Stimulated activated naive CD4-positive, alpha-beta T cell treated with Interleukin-2 at 50 U/mL for 16 hours (primary cell): ENCODE measurements at places on chromosomes 1 and 21.
A peak's percentile ranks its signal among the peaks of the same experiment; 100 is the strongest.

DNA sequence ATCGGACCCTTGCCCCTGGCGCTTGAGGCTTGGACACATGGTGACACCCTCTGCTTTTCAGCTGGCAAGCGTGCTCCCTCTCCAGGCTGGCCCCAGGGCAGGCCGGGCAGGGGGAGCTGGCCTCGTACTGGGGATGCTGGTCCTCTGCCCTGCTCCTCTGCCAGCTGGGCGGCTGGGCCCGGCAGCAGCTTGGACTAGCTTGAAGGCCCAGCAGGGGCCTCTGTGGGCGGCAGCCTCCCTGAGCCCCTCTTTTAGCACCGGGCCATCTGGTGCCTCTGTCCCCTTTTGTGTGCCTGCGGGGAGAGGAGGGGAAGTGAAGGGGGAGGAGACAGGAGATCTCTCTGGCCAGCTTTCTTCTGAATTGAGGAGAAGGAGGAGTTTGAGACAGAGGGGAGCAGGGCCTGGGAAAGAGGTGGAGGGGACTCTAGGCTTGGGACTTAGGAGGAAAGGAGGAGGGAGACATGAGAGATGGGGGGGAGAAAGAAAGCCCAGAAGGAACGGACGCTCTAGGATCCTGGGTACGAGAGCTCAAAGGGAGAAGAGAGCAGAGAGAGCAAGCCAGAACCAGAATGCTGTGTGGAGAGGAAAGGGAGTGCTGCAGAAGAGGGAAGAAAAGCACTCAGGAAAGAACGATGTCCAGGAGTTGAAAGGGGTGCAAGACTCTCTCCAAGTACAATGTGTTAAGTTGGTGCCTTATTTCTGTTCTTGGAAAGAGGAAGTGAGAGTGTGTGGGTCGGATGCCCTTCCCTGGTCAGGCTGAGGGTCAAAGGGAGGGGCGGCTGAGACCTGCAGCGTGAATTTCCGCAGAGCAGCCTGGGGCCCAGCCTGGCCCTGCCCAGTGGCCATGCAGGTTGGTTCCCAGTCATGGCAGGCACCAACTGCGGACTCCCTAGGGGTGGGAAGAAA, 40.3 kb downstream of the IER5 start:
- no peak for DNase-seq

- no peak for DNase-seq
These were observed 7.6 kb downstream of the ZBTB48 start for GRCh38 chr1:6587261-6588005.

GRCh38 chr1:166170075-166170474, 3.3 kb upstream of the FAM78B start:
- DNase-seq = no peak

DNA sequence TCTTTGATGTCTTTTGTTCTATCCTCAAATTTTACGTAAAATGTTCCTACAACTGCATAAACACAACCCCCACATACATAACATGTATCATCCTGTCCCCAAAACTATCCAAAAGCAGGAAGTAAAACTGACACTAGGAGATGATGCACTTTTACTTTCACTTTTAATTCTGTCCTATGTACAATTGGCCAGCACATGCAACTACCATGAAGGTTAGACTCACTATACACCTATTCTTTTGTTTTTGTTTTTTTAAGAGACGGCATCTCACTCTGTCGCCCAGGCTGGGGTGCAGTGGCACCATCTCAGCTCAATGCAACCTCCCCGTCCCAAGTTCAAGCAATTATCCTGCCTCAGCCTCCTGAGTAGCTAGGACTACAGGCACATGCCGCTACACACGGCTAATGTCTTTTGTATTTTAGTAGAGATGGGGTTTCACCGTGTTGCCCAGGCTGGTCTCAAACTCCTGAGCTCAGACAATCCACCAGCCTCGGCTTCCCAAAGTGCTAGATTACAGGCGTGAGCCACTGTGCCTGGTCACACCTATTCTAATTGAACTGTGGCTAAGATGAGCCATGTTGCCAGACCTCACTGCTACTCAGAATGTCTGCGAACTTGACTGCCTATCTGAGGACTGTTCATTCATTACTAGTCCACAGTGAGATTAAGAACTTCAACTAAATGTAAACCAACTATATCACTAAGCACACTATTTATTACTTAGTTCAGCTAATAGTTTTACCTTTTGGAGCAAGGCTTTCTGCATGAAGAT, 48.0 kb downstream of the TOR3A start:
- peak; percentile 5 for DNase-seq

DNA sequence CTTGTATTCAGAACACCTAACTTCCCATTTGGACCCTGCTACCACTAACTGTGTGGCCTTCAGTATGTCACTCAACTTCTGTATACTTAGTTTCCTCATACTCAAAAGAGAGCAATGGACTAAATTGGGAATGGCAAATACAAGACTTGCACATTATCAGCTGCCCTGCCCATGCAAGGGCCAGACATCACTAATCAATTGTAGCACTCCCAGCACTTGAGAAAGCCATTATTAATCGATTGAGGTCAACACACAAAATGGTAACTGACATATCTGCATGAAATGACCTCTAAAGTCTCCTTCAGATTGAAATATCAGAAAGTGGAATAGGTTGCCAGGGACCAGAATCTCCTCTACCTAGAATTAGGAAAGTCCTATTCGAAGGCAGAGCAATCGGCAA, 59.2 kb downstream of the MT1HL1 start:
- no peak for DNase-seq

GRCh38 chr1:53754484-53755312, 15.7 kb upstream of the GLIS1 start:
- no peak for DNase-seq

GRCh38 chr21:34817821-34818661, 149.2 kb downstream of the CLIC6 start:
- DNase-seq = no peak

- no peak for DNase-seq
These were observed 27.0 kb downstream of the MFSD2A start for GRCh38 chr1:39981945-39982344.

- no peak for DNase-seq
These were observed 91.2 kb downstream of the ATP6V1G3 start for GRCh38 chr1:198449261-198449660.
